Central memory CD8-positive, alpha-beta T cell (primary cell): ENCODE measurements at places on chromosomes 3 and 15.

DNA sequence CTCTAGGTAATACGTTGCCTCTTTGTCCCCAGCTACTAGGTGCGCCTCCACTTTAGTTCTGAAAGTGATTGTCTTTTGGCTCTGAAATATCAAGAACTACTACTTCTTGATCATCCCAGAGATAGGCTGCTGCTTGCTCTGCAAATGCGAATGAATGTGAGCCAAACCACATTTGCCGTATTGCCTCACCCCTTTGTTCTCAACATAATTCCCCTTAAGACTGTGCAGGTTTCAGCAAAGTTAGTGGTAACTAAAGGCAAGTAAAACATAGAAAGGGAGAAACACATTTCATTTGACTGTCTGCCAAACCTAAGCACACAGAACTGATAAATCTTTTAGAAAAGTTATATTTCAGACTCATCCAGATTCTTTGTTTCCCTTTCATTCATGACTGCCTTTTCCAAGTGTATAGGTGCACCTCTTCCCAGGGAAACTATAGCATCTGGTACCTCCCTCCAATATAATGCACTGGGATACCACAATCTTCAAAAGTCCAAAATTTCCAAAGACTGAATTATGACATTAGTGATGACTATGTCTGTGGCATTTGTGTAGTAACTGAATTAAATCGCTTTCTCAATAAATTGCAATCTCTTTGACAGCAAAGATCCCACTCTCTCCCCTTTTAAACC lies 720.6 kb upstream of the CBLB start:
- DNase-seq: no peak

GRCh38 chr15:31447931-31448634 lies 121.4 kb downstream of the KLF13 start:
- DNase-seq: no peak

GRCh38 chr3:168884353-168884903 lies 779.1 kb downstream of the MECOM start:
- DNase-seq: no peak

DNA sequence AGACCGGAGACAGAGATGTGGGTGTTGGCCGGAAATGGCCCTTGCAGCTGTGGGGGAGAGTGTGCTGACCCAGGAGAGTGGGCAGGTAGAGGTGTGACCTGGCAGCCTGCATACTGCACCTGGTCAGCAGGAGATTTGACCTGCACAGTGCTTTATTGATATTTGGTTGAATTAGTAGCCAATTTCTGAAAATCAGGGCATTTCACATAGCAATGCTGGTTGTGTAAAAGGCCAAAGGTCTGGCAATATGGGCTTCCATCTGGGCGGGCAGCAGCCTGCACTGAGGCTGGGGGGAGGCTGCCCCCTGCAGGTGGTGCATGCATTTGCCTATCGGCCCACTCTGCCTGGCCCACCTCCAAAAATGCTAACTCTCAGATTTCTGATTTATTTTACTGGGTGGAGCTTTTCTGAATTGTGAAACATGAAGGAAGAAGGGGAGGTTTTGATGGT lies 9.4 kb upstream of the MGLL start:
- no peak for DNase-seq

DNA sequence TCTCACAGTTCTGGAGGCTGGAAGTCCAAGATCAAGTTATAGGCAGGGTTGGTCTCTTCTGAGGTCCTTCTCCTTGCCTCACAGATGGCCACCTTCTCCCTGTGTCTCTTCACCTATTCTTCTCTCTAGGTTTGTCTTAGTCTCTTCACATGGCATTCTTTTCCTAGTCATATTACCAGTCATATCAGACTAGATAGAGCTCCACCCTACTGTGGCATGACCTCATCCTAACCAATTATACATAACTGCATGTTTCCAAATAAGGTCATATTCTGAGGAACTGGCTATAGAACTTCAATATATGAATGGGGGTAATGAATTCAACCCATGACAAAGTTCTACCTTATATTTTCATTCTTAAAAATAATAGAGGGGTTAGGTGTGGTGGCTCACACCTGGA lies 196.4 kb upstream of the UBE3A start:
- DNase-seq: no peak

DNA sequence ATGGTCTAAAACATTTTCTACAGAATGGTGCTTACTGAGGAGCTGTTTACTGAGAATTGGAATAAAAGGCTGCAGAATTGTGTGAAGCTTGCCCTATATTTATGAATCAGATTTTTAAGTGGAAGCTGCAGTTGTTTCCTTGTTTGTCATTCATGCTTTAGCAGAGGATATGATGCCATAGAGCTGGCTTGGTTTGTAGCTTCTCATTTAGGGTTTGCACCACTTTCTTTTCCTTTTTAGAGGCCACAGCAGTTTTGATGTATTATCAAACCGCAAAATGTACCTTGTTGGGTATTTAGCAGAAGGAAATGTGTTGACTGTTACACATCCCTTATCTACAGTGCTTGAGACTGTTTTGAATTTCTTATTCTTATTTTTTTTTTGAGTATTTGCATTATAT lies 66.2 kb downstream of the RASA2 start:
- DNase-seq: no peak

GRCh38 chr3:40725031-40725430 lies 200.3 kb downstream of the ZNF621 start:
- DNase-seq: no peak

DNA sequence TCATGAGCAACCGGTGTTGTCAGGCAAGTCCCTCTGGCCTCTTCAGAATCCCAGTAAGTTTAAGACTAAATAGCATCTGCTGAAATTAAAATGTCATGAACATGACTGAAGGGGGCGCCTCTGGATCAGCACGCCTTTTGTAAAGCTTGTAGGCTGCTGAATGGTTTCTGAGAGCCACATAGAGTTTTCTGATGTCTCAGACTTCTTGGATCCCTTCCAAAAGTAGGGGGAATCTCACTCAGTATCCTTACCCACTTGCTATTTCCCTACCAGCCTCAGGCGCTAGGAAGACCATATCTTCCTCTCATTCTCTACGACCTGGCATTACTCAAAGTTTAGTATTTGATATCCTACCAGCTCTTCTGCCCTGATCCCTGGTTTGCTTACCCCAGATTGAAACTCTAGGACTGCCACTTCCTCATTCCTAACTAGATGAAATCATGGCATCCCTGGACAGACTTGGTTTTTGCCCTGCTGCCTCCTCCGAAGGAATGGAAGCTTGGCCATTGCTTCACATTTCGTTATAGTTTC lies 62.7 kb upstream of the CD47 start:
- no peak for DNase-seq

- DNase-seq: no peak
Measured at GRCh38 chr3:40258555-40258954, 51.0 kb upstream of the EIF1B start.

- no peak for DNase-seq
Measured at GRCh38 chr3:7249493-7250076, 388.7 kb downstream of the GRM7 start.

DNA sequence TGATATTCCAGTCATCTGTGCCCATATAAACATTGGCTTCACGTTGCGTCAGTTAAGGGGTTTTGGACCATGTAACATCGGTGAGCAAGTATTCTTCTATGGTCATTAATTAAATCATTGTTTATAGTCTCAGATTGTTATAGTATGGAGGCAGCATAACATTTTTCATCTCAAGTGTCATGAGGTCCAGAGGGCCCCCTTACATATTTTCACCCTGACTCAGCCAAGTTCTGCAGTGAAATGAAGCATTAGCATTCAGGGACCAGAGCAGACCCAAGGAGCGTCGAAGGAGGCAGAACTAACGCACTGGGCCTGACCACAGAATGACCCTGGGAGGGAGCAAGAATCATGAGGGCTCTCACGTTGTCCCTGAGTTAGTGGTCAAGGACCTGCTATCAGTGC lies 171.5 kb downstream of the LRTM1 start:
- no peak for DNase-seq

DNA sequence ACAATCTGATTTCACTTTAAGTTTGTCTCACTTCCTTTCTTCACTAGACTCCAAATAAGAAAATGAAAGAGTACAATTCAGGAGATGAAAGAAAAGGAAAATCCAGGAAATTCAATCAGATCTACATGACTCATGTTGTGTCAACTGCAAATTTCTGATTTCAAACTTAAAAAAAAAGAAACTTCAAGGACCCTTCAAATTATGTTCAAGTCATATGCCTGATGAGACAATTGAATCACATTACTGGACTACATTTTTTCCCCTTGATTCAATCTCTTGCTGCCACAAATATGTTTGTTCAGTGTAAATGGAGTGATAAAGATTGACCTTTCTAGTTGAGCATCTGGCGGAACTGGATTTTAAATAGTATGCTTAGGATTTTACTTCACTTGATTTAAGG lies 37.4 kb downstream of the FRMD5 start:
- no peak for DNase-seq

DNA sequence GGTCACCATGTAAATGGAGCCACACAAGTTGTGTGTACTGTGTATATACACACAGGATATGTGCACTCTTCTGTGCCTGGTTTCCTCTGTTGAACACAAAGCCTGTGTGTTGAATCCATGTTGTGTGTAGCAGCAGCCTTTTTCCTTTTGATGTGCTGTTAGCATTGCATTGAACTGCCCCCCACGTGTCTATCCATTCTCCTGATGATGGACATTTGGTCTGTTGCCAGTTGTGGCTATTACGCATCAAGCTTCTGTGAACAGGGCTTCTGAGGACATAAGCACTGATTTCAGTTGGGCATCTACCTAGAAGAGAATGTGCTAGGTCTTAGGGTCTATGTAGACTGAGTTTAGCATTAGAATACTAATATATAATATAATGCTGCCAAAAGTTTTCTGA lies 77.4 kb downstream of the LSM3 start:
- DNase-seq: no peak

DNA sequence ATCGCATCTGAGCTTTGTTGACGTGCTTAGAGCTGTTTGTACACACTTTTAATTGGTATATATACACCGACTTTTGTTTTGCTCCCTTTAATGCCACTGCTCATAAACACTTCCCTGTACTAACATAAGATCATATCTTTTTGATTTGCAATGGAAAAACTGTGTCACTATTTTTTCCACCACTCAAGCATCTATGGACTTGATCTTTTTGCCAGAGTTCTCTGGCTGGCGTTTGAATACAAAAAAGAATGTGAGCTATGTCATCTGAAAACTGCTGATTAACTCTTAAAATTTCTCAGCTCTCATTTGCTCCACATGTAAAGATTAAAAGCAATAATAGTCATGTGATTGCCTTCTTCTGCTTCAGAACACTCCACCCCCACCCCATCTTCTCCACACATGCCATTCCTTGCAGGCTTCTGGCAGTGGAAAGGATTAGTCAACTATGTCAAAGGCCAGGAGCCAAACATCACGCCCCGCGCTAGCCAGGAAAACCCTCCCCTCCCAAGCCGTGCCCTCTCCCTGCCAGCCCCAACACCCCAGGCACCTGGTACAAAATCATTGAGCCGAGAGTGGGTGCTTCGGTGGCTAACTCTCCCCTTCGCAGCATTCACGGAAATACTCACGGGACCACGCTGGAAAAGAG lies 123.4 kb upstream of the MEF2A start:
- DNase-seq: no peak

DNA sequence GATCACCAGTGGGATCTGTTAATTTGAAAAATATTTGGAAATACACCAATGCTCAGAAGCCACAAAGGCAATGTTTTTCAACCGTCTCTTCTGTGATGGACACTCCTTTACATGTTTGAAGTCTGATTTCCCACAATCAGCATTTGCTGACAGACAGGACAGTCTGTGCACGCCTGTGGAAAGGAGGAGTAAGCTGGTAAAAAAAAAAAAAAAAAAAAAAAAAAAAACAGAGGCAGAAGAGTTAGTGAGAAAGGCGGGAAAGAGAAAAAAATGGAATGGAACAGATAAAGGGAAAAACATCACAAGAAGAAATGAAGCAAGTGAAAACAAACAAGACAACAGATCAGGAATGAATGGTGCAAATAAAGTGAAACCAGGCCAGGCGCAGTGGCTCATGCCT lies 35.0 kb downstream of the PRTG start:
- no peak for DNase-seq

- no peak for DNase-seq
Measured at GRCh38 chr15:53974121-53974520, 4.1 kb upstream of the UNC13C start.

DNA sequence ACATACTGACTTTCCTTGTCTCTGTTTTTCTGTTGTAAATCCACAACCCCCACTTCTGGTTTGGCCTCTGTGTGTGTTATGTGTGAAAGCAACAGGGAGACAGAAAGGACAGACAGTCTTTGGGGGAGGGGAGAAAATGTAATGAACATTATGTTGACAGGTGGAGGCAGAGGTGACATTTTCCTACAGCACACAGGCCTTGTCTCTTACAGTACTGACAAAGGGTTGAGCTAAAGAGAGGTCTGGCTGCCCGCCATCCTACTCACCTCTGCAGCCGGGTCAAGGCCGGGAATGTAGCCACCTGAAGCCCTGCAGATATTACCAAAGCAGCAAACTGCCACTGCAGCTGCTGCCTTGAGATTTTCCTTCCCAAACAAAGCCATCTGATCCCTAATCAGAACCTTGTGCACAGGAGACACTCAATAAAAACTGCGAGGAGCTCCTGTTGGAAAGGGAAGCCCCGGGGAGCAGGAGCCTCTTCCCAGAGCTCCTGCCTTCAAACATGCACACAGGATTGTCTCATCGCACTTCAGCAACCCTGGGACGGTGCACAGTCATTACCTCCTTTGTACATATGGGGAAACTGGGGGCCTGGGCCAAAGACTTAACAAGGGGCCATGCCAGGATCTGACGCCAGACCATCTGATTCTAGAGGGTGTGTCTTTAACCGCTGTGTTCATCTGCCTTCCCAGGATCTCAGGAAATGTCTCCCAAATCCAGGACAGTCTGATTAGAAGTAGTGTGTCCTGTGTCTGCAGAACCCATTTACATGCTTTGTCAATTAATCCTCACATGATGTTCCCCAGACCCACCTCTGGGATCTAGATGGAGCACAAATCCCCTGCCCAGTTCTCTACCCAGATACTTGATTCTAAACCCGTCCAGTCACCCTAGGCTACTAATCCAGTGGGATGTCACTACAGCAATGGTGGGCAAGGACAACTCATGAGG lies 14.2 kb downstream of the MYO5C start:
- no peak for DNase-seq

- no peak for DNase-seq
Measured at GRCh38 chr3:82416830-82417229, 655.4 kb upstream of the GBE1 start.

GRCh38 chr3:155232605-155233004 lies 60.9 kb downstream of the STRIT1 start:
- DNase-seq: no peak

DNA sequence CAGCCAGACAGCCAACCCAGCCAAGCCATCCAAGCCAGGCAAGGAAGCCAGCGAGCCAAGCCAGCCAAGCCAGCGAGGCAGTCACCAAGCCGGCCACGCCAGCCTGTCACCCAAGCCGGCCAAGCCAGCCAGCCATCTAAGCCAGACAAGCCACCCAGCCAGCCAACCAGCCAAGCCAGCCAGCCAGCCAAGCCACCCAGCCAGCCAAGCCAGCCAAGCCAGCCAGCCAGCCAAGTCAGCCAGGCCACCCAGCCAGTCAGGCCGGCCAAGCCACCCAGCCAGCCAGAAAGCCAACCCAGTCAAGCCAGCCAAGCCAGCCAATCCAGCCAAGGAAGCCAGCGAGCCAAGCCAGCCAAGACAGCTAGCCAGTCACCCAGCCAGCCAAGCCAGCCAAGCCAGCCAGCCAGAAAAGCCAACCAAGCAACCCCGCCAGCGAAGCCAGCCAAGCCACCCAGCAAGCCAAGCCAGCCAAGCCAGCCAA lies 201.2 kb downstream of the GOLGA6L6 start:
- peak; percentile 50 for DNase-seq
